ENCODE measurements at places on chromosomes 16 and 17. TPM values are rescaled to one million over a fixed set of nuclear protein-coding genes. Genes with fewer than 3 reads are reported as not detected.

DPEP3 gene
- not detected for total RNA-seq

USB1 gene
- total RNA-seq, result 34.1 TPM

USH1G gene
- not detected for total RNA-seq

GRCh38 chr16:35745191-35745590, 2285.8 kb downstream of the TP53TG3F start:
- no peak for DNase-seq

DNA sequence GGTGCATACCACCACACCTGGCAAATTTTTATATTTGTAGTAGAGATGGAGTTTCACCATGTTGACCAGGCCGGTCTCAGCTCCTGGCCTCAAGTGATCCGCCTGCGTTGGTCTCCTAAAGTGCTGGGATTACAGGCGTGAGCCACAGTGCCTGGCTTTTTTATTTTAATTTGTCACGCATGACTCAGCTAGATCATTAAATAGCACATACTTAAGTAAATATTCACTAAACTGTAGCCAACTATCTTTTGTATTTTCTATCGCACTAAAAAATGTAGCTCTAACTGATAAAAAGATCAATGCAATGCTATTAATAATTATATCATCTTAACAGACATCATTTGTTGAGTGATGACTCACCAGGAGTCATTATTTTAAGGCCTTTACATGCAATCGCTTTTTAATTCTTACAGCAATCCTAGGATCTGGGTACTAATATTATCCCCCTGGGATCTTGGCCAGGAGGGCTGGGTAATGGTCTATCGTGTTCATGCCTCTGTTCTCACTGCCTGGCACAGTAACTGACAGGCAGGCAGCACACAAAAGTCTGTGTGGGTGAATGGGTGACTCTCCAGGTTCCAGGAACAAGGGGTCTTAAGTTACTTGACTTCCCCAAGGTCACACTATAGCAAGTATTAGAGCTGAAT, 693.5 kb upstream of the EEF2KMT start:
- no peak for DNase-seq
